Adrenal gland (tissue), 19 donors: ENCODE measurements at places on chromosomes 16 and 17. TPM values are rescaled to one million over a fixed set of nuclear protein-coding genes. Genes with fewer than 3 reads are reported as not detected.

Gene P2RX1
- 1.1 TPM for total RNA-seq

Gene CALB2
- total RNA-seq, result 68.5 TPM

Gene GLP2R
- total RNA-seq, result 0.07 TPM

Gene TXNDC11
- 53.8 TPM for total RNA-seq

DNA sequence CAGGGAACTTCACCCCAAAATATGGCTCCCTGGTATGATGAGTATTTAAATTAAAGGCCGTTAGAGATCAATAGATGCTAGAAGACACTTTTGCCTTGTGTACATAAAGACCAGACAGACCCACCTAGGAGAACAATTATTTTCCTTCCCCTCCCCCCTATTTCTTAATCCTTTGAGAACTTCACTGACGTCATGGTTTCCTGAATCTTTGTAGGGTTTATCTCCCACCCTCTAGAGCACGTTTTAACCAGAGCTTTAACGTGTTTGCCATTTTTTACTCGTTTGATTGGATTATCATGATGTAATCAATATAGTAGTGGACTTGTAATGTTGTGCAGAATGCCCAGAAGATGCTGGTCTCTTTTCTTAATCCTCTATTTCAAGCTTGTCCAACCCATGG, 22.9 kb upstream of the XYLT2 start:
- no peaks in the 10 kb centered on the region for H3K4me1 ChIP-seq
- no peak overlapping the region for H3K27ac ChIP-seq
- no peaks in the 10 kb centered on the region for H3K36me3 ChIP-seq
- DNase-seq, result no peak
- H3K27me3 ChIP-seq, result no peaks in the 10 kb centered on the region
- no peak overlapping the region for H3K4me3 ChIP-seq

- no peak for DNase-seq
- H3K36me3 ChIP-seq, result no peaks in the 10 kb centered on the region
- no peaks in the 10 kb centered on the region for H3K4me1 ChIP-seq
- no peak overlapping the region for H3K4me3 ChIP-seq
- no peaks in the 10 kb centered on the region for H3K27me3 ChIP-seq
Measured at GRCh38 chr17:9677411-9677810, 32.1 kb downstream of the USP43 start.

DNA sequence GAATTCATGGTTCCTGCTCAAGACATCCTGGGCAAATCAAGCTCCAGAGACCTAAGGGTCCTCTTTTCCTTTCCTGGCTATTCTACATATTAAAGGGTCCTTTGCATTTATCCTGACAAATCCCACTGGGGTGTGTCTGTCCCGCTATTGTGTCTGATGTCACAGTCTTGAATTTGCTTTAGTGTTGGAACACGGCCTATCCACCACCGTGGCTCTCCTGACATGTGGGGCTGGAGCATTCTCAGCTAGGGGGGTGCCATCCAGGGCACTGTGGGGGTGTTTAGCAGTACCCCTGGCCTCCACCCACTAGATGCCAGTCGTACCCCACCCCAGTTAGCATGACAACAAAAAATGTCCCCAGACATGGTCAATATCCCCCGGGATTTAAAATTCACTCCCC, 92.9 kb downstream of the IRF8 start:
- DNase-seq, result no peak
- H3K4me3 ChIP-seq, result no peak overlapping the region
- H3K36me3 ChIP-seq, result no peaks in the 10 kb centered on the region
- peaks cover 4% of the 10 kb centered on the region for H3K27me3 ChIP-seq
- no peak overlapping the region for H3K27ac ChIP-seq

DNA sequence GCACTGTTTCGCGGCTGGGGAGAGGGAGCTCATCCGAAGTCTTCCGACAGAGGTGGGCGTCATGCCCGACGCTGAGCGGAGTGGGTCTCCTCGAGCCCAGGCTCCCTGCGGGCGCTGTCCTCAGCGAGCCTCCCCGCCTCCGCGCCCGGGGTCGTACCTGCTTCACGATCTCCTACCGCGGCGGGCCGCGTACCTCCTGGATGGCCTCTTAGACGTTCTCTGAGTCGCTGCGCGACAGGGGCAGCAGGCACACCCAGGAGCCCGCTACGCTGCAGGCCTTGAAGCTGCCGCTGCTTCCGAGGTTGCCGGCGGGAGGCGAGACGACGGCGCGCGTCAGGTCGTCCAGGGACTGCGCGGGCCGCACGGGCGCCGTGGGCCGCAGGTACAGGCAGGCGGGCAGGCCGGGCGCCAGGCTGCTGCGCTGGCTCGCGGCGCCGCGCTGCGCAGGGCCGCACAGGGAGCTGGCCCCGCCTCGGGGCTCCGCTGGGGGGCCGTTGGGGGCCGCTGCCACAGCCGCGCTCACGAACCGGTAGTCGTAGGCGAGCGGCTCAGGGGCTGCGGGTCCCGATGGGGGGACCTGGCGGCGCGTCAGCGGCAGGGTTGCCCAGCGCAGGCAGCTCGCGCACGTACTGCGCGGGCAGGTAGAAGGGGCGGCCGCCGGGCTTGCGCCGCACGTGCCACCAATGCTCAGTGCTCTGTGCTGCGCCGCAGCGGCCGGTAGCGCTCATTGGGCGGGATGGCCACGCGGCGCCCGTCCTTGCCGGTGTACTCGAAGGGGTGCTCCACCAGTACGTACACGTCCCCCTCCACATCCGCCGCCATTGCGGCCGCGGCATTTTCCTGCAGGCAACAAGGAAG, 116.4 kb upstream of the SMURF2 start:
- H3K4me1 ChIP-seq, result peaks cover 39% of the 10 kb centered on the region
- no peaks in the 10 kb centered on the region for H3K36me3 ChIP-seq
- H3K27ac ChIP-seq, result peak overlapping the region; percentile 48
- peak overlapping the region; percentile 40 for H3K4me3 ChIP-seq
- H3K27me3 ChIP-seq, result no peaks in the 10 kb centered on the region

- no peaks in the 10 kb centered on the region for H3K27me3 ChIP-seq
- no peaks in the 10 kb centered on the region for H3K4me1 ChIP-seq
- no peak overlapping the region for H3K27ac ChIP-seq
- DNase-seq, result no peak
Measured at GRCh38 chr16:51747329-51747728, 596.3 kb upstream of the SALL1 start.

DNA sequence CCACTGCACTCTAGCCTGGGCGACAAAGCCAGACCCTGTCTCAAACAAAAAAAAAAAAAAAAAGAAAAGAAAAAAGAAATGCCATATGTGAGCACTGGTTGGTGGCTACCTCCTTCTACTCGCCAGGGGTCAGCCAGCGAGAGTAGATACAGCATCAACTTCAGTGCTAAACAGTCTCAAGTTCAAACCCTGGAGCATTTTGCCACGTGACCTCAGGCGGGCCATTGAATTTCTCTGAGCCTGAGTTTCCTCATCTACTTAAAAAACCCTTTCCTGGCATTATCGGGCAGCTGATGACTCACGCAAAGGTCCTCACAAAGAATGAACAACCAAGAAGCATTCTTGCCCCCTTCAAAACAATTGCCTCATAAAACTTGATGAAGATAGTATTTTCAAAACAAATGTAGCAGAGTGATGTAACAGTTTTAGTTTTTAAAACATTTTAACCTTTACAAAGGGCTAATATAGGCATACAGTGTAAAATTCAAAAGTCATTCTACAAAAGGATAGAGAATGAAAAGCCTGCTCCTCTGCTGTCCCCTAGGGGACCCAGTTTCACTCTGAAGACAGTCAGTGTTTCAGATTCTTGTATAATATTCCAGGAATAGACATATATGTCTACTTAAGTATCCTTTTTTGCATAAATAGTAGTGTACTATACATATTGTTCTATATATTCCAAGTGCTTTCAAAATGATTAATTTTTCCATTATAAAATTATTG, 28.4 kb downstream of the DNAH2 start:
- no peaks in the 10 kb centered on the region for H3K36me3 ChIP-seq
- peaks cover 4% of the 10 kb centered on the region for H3K4me1 ChIP-seq
- H3K27me3 ChIP-seq, result peaks cover 5% of the 10 kb centered on the region

DNA sequence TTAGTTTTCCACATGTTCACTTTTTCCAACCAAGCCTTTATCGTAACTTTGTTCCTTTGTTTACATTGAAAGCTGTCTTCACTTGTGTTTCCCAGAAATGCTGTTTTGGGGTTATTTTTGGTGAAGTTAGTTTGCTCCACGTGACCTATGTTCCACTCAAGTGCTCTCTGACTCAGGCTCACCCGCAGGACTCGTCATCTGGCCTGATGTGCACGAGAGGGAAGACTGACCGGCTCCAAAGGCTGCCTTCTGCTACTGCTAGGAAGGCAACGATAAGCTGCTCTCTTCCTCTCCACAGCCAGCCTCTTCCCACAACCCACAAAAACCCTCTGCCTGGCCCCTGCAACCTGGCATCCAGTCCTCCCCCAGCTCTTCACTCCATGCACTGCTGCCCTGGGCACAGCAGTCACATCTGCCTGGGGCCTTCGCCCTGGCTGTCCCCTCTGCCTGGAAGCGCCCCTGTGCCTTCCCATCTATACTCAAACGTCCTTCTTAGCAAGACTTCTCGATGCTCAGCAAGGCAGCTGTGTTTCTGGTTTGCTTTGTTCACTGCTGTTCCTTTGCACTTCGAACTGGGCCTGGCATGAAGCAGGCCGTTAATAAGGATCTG, 28.0 kb downstream of the ZCCHC14 start:
- H3K27me3 ChIP-seq, result no peaks in the 10 kb centered on the region
- peaks cover 71% of the 10 kb centered on the region for H3K4me1 ChIP-seq
- peak; percentile 81 for DNase-seq
- H3K27ac ChIP-seq, result peak overlapping the region; percentile 96

- H3K36me3 ChIP-seq, result no peaks in the 10 kb centered on the region
- no peaks in the 10 kb centered on the region for H3K4me1 ChIP-seq
- no peak overlapping the region for H3K4me3 ChIP-seq
- DNase-seq, result no peak
- no peaks in the 10 kb centered on the region for H3K27me3 ChIP-seq
Measured at GRCh38 chr16:51542981-51543815, 392.1 kb upstream of the SALL1 start.

DNA sequence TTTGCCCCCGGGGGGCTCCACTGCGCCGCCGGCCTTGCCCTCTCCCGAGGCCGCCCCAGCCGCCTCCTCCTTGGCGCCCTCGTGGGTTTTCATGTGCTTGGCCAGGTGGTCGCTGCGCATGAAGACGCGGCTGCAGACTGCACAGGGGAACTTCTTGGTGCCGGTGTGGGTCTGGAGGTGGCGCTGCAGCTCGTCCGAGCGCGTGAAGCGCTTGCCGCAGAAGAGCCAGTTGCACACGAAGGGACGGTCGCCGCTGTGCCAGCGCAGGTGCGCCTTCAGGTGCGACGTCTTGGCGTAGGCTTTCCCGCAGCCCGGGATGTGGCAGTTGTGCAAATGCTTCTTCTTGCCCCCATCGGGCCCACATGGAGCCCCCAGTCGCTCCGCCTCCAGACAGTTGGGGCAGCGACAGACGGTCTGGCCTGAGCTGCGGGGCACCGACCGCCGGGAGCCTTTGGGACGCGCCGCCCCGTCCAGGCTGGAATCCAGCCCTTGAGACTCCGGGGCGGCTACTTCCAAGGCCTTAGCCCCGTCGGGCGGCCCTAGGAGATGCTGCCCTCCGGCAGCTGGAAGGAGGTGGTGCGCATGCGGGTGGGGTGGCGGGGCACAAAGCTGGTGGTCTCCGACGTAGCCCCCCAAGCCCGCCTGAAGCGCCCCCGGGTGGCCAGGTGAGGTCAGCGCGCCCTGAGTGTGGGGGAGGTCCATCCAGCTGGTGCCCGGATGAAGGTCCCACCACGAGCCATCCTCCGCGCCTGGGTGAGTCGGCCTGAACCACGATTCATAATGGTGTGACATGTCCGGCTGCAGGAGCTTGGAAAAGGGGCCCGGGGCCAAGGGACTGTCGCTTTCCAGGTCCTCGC, 3.4 kb downstream of the SP6 start:
- no peaks in the 10 kb centered on the region for H3K36me3 ChIP-seq
- no peak overlapping the region for H3K4me3 ChIP-seq
- H3K27ac ChIP-seq, result no peak overlapping the region
- H3K4me1 ChIP-seq, result peaks cover 12% of the 10 kb centered on the region
- H3K27me3 ChIP-seq, result peaks cover 19% of the 10 kb centered on the region

DNA sequence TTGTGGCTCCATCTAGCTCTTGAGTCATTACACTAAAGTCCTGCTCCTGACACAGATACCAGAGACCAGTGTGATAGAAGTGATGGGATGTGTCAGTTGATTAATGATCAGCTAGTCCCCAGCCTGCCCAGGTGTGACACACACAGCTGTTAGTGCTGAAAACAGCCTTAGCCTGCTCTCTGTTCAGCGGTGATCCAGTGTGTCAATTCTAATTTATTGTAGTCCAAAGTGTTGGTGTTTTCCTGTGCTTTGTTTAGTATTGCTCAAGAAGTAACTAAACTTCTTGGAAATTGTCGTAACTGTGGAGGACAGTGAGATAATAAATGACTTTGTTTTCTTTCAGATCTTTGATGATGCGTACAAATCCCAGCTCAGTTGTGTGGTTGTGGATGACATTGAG, 92.3 kb downstream of the WNT3 start:
- no peaks in the 10 kb centered on the region for H3K36me3 ChIP-seq
- H3K27ac ChIP-seq, result no peak overlapping the region
- no peak for DNase-seq
- H3K27me3 ChIP-seq, result no peaks in the 10 kb centered on the region
- H3K4me3 ChIP-seq, result no peak overlapping the region
- H3K4me1 ChIP-seq, result no peaks in the 10 kb centered on the region
